CD4-positive, alpha-beta memory T cell (primary cell): ENCODE measurements at places on chromosomes 16 and 17.

DNA sequence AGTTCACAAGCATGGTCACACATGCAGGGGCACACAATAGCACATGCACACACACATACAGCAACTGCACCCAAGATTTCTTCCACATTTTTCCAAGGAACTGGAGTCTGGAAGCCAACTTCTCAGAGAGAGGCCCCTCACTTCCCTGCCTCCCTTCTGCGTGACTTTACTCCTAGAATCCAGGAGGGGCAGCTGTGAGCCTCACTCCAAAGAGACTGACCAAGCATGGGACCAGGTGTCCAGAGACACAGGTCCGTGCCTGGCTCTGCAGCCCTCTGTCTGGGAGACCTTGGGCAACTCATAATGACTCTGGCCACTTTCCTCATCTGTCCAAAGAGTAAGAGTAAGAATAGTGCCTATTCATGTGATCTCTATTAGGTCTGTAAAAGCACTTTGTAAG lies 104.7 kb upstream of the TMEM132E start:
- no peaks in the 10 kb centered on the region for H3K36me3 ChIP-seq
- no peak for DNase-seq
- no peaks in the 10 kb centered on the region for H3K4me1 ChIP-seq
- no peak overlapping the region for H3K4me3 ChIP-seq
- no peaks in the 10 kb centered on the region for H3K27me3 ChIP-seq
- no peak overlapping the region for H3K27ac ChIP-seq

DNA sequence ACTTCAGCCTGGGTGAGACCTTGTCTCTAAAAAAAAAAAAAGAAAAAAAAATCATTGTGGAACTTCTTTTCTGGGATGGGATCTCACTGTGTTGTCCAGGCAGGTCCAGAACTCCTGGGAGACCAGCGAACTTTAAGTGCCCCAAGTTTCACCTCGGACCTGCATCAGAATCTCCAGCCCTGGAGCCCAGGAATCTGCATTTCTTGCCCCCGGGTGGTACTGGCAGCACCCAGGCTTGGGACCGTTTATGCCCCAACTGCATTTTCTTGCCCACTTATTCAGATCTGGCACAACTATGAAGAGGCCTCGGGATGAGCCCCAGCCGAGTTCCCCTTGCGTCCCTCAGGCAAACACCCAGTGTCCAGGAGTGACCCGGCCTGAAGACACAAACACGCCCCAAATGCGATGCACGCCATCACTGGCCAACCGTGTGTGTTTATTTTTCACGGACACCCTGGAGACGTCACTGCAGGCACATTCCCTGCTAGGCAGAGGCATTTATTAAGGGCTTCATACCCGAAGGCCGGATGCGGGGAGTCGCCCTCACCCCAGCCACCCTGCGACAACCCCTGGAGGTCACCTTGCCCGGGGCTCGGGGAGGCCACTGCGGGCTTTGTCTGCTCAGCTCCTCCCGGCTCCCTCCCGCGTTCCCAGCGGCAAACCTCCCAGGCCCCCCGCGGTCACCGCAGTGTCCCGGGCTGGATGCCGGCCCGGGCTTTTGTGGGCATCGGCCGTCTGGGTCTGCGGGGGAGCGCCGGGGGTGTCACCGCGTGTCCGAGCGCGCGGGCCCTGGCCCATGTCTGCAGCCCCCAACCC lies 684 bp upstream of the SPIRE2 start:
- H3K27me3 ChIP-seq = peaks cover 15% of the 10 kb centered on the region
- H3K36me3 ChIP-seq = no peaks in the 10 kb centered on the region
- DNase-seq = no peak
- no peak overlapping the region for H3K4me3 ChIP-seq

- DNase-seq = no peak
- H3K36me3 ChIP-seq = no peaks in the 10 kb centered on the region
- H3K4me3 ChIP-seq = no peak overlapping the region
- H3K4me1 ChIP-seq = no peaks in the 10 kb centered on the region
- H3K27ac ChIP-seq = no peak overlapping the region
Observed at GRCh38 chr16:20889625-20890275, 10.4 kb downstream of the DCUN1D3 start.

GRCh38 chr16:66524601-66525164 lies 25.2 kb downstream of the TK2 start:
- no peak overlapping the region for H3K4me3 ChIP-seq
- H3K36me3 ChIP-seq = no peaks in the 10 kb centered on the region
- DNase-seq = peak; percentile 22
- peak overlapping the region; percentile 51 for H3K27ac ChIP-seq
- peaks cover 66% of the 10 kb centered on the region for H3K4me1 ChIP-seq

DNA sequence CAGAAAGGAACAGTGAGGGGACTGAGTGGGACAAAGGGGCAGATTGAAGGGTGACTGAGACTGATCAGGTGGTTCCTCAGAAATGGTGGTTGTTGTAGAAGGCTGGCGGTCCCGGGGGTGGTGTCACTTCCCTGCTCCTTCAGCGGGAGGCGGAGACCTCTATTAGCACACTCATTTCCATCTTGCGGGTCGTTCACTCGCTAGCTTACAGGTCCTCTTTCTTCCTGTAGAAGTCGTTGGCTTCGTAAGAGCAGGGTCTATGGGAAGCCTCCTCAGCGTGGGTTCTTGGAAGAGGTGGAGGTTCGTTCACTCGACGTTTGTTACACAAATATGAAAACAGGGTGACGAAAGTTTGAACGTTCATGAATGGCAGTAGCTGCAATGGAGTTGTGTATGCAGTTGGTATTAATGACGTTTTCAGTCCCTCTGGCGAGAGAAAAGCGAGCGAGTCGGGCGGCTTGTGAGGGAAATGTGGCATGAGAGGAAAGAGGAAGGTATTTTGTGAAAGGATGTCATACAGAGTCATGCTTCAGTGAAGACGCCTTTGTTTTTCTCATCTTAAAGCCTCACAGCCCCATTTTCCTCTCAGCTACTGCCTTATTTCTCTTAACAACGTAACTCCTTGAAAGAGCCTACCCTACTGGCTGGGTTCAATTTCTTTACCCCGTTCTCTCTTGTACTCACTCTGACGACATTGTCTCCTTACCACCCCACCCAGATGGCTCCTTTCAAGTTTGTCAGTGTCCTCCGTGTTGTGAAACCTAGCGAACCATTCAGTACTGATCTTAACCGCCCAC lies 667 bp downstream of the EFCAB13 start:
- peak overlapping the region; percentile 58 for H3K27ac ChIP-seq
- H3K4me1 ChIP-seq = peaks cover 4% of the 10 kb centered on the region
- H3K4me3 ChIP-seq = peak overlapping the region; percentile 70
- no peaks in the 10 kb centered on the region for H3K36me3 ChIP-seq
